D721Med (cell line): ENCODE measurements at places on chromosomes 5 and 9.

- DNase-seq, result no peak
Measured at GRCh38 chr5:35626108-35626507, 8.4 kb downstream of the SPEF2 start.

DNA sequence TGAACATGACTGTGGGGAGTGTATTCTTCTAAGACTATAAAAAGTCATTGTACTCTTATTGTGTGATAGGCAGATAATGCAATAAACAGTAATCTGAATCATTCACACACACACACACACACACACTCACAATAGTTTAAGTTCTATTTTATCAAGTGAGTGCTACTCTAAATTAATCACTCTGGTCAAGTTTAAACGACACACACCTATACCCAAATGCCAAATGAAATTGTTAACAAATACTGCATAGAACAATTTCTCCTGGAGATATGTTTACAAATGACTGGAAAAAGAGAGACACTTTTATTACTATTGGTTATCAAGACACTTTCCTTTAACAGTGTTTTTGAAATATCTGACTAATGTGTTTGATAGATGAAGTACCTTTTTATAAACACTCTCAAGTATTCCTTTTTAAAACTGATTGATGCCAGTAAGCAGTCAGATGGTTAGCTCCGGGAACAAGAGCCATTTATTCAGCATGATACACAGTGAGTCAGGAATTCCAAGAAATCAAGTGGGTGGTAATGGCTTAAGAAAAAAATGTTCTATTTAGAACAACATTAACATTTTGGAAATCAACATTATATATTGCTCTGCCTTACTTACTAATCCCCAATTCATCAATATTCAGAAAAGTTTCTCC, 521.6 kb upstream of the ST8SIA4 start:
- no peak for DNase-seq

DNA sequence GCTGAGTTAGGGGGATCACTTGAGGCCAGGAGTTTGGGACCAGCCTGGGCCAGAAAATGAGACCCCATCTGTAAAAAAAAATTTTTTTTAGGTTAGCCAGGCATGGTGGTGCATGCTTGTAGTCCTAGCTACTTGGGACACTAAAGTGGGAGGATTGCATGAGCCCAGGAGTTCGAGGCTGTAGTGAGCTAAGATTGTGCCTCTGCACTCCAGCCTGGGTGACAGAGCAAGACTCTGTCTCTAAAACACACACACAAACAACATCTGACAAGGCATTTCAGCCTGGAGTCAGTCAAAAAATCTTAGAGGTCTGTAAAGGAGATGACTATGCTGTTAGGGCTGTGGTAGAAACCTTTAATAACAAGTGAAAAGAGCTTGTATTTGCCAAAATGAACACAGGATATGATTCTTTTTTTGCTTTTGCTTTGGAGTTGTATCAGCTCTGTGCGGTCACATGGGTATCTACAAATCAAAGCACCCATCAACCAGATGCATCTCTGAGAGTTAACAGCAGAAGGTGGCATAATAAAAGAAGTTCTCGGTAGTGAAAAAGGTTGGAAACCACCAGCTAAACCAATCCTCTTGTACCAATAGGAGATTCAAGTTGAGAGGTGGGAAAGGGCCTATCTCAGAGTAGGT, 3.6 kb upstream of the PSMD5 start:
- no peak for DNase-seq

DNA sequence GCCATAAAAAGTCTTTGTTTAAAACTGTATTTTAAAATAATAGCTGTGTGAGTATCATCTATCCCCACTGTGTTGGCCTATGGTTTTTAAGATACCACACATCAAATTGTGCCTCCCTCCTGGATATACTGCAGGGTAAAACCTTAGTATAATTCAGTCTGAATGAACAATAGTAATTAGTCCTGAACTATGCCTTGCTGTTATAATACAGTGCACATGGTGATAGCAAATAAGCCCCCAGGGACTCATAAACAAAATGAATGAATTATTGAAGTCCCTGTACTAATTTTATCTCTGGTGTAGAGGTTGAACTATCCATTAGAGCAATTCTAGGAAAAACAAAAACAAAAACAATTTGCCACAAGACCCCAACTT, 142.7 kb upstream of the ADAMTSL1 start:
- DNase-seq, result no peak

- DNase-seq, result no peak
Measured at GRCh38 chr5:98905857-98906688, 22.7 kb downstream of the CHD1 start.

DNA sequence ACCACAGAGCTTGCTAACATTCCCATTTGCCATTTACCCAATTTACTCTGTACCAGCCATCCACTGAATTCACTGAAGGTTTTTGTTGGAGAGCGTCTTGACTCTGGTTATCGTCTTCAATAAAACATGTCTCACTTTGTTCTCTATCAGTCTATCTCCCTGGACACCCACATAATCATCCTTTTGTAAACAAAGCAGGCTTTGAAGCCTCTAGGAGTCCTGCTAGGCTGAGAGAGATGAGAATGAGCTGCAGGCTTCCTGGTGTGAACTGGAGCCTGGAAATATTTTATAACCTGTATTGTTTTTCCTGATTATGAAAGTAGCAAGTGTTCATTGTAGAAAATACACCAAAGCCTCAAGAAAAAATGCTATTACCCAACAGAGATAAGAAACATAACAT, 140.6 kb upstream of the ZNF366 start:
- DNase-seq, result no peak

DNA sequence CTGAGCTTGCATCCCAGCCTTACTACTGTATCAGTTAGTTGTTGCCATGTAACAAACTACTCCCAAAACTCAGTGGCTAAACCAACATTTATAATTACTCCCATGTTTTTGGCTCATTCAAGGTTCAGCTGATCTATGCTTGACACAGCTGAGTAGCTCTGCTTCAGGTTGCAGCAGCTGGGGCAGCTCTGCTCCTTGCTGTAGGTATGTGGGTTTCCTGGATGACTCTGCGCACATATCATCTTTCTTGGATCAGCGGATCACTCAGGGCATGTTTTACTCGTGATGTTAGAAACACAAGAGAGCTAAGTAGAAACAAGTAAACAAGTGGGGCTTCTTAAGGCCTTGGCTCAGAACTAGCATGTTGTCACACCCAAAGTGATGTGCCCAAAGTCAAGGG, 15.1 kb downstream of the TEK start:
- DNase-seq, result no peak

DNA sequence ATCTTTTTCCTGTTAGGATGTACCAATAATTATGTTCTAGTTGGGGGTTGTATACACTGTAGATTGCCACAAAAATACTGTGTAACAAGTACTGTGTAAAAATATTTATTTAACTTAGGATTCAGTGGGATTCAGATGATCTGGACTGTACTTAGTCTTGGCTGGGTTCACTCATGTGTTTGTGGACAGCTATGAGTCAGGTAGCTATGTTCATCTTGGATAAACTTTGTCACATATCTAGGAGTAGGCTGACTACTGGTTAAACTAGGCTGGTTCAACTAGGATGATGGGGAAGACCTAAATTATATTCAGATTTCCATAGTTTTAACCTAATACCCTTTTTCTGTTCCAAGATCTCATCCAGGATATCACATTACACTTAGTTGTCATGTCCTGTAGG, 32.1 kb upstream of the TNFSF15 start:
- no peak for DNase-seq

DNA sequence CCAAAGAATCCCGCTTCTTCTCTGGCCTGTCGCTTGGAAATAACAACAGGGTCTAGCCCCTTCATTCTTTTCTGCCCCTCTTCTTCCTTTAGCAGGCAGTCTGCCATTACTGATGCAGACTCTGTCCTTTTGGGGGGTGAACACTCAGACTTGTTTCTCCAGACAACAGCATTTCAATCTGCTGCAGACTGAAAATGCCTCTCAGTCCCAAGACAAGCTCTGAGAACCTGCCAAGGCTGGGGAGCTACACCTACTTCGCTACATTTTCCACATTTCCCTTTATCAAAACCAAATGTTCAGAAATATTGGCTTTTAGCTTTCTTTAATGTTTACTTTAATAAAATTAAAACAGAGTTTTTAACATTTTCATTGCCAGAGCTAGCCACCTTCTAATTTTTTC, 152.4 kb downstream of the MPDZ start:
- no peak for DNase-seq

DNA sequence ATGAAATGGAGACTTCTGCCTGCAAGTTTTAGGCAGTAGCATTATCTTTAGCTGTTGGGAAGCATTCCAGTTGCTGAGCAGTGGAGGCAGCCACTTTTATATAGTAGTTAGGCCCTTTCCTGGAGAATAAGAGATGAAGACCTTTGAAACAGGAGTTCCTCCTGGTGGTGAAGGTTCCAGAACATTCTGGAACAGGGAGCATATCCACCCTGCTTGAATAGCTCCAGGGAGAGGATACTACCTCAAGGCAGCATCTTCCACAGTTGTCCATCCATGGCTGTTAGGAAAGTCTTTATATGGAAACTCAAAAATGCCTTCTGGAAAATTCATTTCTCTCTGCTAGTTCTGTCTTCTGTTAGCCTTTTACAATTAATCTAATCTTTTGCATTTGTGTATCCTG, 3.0 kb downstream of the ASPN start:
- DNase-seq, result no peak

DNA sequence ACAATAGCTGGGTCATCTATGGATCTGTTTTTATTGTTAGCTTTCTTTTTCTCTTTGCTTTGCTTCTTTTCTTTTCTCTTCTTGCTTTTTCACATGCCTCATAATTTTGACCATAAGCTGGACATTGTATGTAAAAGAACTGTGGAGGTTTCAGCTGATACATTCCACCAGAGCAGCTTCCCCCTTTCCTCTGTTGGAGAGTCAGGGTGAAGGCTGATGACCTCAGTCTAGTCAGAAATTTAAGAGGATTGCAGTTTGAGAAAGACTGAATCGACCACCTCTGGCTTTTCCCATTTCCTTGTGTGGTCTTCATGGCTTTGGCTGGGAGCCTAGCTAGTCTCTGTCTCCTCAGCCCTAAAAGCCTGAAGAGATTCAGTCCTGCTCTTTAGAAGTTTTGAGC, 42.0 kb downstream of the KCNIP1 start:
- no peak for DNase-seq

- DNase-seq, result no peak
Measured at GRCh38 chr5:132054697-132055440, 5.6 kb upstream of the IL3 start.

DNA sequence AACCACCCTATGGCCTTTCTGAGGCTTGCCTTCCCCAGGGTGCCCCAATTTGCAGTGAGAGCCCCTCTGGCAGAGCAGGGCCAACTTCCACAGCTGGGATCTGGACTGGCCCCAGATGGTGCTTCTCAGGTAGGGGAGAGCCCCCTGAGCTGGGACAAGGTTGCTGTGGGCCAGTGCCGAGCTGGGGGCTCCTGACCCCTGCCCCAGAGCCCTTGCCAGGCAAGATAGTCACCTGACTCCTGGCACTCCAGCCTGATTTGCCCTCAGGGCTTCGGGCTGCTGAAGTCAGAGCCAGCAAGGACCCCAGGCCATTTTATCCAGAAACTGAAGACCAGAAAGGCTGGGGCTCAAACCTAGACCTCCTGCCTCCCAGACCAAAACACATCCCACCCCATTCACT, 33.4 kb upstream of the AKNA start:
- no peak for DNase-seq

- DNase-seq, result no peak
Measured at GRCh38 chr9:36191686-36192085, 965 bp downstream of the CLTA start.

DNA sequence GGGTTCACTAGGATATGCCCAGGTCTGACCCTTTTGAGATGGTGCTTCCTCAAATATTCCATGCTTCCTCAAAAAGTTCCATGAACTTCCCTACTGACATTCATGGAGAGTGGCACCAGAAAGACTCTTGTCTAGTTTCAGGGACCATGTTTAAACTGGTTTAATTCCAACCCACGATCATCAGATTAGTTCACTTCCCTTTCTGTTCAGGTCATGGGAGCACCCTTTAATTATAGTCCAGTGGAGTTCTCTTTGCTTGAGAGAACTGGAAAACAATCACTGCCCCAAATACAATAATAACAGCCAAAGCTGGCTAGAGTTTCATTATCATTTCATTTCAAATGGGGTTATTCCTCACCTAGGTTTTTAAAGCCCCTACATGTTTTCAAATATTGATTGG, 9.7 kb upstream of the ERBIN start:
- no peak for DNase-seq

DNA sequence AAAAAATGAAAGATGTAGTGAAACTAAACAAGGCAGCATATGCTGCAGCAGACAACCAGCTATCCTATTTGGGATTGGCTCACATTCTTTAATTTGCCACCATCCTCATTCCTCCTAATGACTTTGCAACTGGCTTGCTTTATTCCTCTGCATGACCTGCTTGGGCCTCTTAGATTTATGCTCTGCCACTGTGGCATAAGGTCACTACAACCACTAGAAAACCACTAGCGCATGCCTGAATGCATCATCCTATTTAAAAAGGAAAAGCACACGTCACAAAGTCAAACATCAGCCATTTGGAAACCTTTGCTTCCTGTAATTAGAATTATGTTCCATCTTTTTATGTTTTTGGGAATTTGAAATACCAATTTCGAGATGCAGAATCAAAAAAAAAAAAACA, 40.8 kb upstream of the CCDC152 start:
- no peak for DNase-seq

DNA sequence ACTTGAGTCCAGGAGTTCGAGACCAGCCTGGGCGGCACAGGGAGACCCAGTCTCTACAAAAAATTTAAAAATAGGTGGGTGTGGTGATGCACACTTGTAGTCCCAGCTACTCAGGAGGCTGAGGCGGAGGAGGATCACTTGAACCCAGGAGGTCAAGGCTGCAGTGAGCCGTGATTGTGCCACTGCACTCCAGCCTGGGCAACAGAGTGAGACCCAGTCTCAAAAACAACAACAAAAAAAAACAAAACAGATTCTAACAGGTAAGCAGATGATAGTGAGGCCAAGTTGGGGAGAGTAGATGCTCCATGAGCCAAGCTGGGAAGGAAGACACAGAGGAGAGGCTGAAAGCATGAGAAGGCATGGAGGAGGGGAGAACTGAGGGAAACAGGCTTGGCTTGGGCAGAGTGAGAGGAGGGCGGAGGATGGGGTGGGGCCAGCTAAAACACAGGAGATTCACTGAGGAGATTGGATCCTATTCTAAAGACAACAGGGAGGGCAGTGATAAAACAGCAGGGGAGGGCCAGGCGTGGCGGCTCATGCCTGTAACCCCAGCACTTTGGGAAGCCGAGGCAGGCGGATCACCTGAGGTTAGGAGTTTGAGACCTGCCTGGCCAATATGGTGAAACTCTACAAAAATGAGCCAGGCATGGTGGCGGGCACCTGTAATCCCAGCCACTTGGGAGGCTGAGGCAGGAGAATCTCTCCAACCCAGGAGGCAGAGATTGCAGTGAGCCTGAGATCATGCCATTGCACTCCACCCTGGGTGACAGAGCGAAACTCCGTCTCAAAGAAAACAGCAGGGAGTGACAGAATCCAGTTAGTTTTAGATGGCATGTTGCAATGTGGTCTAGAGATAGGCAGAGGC, 8.4 kb downstream of the RPS14 start:
- DNase-seq, result no peak

GRCh38 chr5:6638236-6638635, 5.0 kb downstream of the SRD5A1 start:
- no peak for DNase-seq
